ENCODE measurements at places on chromosomes 16 and 17. TPM values are rescaled to one million over a fixed set of nuclear protein-coding genes. Genes with fewer than 3 reads are reported as not detected.
A peak's percentile ranks its signal among the peaks of the same experiment; 100 is the strongest.

DNA sequence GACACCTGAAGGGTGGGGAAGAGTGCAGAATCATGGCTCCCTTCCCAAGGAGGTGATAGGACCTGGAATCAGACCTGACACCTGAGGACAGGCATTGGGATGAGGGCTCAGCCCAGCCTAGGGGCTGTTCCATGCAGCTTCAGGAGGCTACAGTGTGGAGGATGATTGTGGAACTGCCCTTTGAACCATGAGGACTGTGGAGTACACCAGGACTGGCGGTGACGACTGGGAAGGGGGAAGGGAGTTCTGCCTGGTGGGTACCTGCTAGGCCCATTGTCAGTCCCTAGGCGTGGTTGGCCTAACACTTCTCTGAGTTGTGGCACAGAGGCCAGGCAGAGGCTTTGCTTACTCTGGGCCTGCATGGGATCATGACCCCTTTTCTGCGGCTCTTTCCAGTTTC, 76.1 kb downstream of the MPRIP start:
- DNase-seq = no peak

- no peak for DNase-seq
These were observed 23.9 kb downstream of the SLC39A11 start for GRCh38 chr17:73068322-73069153.

DNA sequence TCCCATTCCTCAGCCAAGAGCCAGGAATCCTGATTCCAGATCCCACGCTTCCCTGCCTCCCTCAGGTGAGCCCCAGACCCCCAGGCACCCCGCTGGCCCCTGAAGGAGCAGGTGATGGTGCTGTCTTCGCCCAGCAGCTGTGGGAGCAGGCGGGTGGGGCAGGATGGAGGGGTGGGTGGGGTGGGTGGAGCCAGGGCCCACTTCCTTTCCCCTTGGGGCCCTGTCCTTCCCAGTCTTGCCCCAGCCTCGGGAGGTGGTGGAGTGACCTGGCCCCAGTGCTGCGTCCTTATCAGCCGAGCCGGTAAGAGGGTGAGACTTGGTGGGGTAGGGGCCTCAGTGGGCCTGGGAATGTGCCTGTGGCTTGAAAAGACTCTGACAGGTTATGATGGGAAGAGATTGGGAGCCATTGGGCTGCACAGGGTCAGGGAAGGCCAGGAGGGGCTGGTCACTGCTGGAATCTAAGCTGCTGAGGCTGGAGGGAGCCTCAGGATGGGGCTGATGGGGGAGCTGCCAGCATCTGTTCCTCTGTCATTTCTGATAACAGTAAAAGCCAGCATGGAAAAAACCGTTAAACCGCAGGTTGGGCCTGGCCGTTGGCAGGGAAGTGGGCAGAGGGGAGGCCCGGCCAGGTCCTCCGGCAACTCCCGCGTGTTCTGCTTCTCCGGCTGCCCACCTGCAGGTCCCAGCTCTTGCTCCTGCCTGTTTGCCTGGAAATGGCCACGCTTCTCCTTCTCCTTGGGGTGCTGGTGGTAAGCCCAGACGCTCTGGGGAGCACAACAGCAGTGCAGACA, at the start of gene SPN:
Gene SPN (plus strand): TSS at position 232 of the 791 bp plus-strand sequence. CDS start 482 bp downstream, at position 714.
- peak; percentile 18 for DNase-seq

DNA sequence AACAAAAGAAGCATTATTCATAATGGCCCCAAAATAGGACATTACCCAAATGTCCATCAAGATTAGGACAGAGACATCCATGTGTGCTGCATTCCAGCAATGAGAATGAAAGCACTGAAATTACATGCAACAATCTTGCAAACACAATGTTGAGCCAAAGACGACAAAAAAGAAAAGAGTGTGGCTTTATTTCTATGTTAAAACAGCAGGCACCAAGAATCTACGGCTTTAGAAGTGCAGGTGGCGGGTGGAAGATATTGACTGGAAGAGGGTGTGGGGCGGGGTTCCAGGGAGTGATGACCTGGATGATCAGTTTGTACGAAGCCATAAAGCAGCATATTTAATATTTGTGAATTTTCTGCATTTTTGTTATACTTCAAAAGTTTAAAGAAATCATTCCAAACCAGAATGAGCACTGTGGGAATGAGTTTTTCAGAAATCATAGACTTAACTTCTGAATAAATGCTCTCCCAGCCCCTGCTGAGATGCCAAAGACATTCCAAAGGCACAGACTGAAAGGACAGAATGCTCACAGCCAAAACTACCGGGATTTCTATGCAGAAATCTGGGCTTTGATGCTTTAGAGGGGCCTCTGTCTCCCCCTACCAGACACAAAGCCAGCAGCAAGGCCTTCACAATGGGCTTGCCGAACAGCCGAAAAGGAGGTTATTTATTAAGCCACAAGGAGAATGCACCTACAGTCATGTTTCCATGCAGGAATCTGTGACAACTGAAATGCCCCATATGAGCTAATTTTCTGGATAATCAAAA, 361.6 kb downstream of the GRIN2A start:
- no peak for DNase-seq

- DNase-seq = peak; percentile 62
These were observed 14.6 kb downstream of the SRCIN1 start for GRCh38 chr17:38590988-38591758.

DNA sequence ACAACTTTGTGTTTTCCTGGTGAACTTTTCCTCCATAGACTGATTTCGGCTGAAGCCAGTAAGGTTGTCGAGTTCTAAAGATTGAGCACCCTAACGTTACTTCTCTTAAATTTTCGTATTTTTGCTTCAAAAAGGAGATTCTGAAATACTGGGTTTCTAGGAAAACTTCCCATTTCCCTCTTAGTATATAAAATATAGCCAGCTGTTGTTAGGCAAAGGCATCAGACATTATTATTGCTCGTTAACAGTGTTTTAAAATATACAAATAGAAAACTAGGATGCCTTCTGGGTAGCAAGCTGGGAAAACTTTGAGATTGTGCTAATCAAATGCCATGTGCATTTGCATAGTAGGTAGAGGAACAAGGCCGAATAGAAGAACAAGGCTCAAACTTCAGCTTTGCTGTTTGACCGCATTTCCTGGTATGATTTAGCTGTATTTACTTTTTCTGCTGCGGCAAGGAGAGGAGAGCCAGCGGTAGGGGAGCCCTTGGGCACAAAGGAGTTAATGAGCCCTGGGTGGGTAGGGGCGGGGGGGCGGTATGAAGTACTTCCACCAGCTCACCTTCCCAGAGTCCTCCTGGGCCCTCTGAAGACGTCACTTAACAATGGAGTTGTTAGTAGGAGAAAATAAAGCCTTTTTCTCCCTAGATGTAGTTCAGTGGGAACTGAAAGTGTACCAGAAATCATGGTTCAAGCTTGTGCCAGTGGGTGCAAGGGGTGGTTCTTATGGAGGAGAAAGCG, 151.9 kb downstream of the MSI2 start:
- DNase-seq = no peak

GRCh38 chr17:15388356-15389041, 47.1 kb upstream of the TEKT3 start:
- DNase-seq = no peak

DNA sequence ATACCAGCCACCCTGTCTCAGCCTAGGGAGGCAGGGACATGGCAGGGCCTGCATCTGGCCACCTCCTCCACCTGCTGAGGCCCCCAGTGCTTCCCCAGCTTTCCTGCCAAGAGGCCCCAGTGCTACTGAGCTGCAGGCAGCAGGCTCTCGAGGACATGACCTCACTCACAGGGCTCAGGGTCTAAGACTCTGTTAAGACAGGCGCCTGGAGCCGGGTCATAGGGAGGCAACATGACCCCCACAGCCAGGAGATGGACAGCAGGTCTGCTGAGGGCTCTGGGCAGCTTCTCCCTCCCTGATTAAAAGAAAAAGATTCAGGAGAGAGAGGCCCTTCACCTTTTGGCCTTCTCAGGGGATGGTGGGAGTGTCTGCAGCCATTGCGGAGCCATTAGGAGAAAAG, 23.2 kb upstream of the FASN start:
- no peak for DNase-seq

DNA sequence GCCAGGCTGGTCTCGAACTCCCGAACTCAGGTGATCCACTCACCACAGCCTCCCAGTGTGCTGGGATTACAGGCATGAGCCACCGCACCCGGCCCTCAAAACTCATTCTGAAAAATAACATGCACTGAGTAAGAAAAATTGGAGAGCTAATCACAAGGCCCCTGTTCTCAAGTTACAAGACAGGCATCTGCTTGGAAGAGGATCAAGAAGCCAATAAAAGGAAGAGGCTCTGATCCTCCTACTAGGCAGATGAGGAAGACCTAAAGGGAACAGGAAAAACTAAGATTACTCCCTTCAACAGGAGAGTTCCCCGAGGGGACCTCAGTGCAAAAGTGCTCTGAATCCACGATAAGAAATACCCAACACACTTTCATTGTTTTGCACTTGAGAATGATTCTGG, 18.4 kb downstream of the BLMH start:
- no peak for DNase-seq

GRCh38 chr17:64786337-64786736, 124.2 kb upstream of the SMURF2 start:
- DNase-seq = no peak

DNA sequence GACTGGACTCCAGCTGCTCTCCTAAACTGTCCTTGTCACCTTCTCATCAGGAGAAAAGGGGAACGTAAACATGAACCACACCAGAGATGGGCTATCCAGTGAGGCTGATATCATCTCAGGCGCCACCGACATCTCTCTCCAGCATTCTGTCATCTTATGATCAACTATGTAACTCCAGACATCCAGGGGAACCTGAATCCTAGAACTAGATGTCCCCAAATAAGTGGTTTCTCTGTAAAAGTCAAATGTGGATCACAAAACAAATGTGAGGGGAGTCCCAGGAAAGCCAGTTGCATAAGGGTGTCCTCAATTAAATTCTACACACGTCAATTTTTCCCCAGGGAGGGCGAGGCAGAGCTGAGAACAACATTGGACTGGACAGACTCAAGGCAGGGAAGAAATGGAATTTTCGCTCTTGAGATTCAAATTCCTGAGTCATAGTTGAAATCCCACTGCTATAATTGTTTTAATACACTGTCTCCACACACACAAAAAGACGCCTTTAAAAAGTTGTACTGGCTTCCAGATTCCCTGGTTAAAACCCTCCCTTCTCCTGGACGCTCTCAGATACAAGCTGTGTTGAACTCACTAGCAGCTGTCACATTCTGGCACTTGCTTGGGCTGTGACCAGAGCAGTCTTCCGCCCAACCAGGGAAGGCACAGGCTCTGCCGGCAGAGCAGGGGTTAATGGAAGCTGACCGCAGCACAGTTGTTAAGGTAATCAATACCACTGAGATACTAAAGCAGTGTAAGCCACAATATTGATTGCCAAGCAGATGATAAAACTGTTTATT, 62.6 kb downstream of the ZFHX3 start:
- no peak for DNase-seq

GRCh38 chr17:69254187-69254586, 25.6 kb upstream of the ABCA10 start:
- no peak for DNase-seq

GRCh38 chr17:70588003-70588402, 418.7 kb downstream of the KCNJ2 start:
- DNase-seq = peak; percentile 22

DNA sequence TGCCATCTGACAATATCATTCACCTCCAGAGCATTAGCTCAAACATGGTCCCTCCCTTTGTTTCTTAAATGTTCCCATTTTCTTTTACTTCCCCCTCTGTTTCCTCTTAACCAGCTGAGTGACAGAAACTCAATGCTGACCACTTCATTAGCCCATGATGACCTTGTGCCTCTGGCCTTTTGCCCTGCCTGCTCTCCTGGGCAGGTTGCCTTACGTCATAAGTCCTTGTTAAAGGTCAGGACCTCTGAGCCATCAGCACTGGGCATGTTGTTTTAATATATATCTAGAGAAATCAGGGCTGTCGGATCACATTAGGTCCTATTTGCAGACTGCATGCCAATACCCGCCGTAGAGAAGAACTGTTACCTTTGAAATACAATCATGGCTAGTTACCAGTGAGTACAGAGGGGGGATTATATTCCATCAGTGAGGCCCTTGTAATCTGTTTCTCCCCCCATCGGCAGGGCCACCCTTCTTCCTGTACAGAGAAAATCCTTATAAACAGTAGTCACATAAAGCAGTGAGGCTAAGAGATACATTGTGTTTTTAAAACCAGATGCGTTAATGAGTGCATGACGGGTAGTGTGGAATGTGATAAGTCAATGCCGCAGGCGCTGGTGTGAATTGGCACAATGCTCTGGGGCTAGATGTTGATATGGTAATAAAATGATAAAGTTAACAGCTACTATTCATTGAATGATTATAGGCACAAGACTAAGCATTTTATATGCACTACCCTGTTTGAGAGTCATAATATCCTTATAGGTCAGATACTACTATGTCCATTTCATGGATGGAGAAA, 94.3 kb upstream of the ZFHX3 start:
- no peak for DNase-seq

GRCh38 chr16:69554495-69554894, 11.3 kb upstream of the NFAT5 start:
- DNase-seq = no peak

GRCh38 chr17:65523411-65523810, 38.0 kb downstream of the AXIN2 start:
- DNase-seq = no peak

DNA sequence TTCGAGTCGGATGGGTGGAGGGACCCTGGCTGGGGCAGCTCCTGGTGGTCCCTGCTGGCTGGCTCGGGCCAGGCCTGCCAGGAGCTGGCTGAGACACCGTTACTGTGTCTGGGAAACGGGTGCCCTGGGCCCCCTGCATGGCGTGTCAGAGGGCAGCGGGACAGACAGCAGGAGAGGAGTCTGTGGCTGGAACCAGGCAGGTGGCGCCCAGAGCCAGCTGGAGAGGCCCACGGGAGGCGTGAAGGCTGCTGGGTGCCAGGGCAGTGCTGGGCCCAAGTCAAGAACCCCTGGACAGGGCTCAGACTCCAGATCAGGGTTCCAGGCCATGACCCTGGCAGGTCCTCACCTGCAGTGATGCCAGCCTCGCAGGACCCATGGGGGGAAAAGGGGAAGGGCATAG, 16.6 kb downstream of the SOX8 start:
- DNase-seq = no peak

- DNase-seq = no peak
These were observed 29.4 kb upstream of the SLC38A8 start for GRCh38 chr16:84072014-84072413.

- DNase-seq = no peak
These were observed 16.7 kb upstream of the MYH10 start for GRCh38 chr17:8647202-8647601.

- DNase-seq = peak; percentile 87
These were observed 31.4 kb upstream of the CDC42EP4 start for GRCh38 chr17:73343168-73343634.

GRCh38 chr17:49727380-49727779, 19.6 kb upstream of the SLC35B1 start:
- no peak for DNase-seq

The CHST6 gene
- not detected for total RNA-seq

The RASL10B gene
- total RNA-seq = 0.69 TPM

The KREMEN2 gene
- total RNA-seq = 3.5 TPM

The ITGAD gene
- total RNA-seq = not detected

The TK2 gene
- total RNA-seq = 35.0 TPM

The GRAPL gene
- not detected for total RNA-seq

The KRTAP3-3 gene
- total RNA-seq = not detected

The CACNG3 gene
- not detected for total RNA-seq

The ATP1B2 gene
- not detected for total RNA-seq

The TBC1D16 gene
- 31.7 TPM for total RNA-seq

The HOXB13 gene
- 1.2 TPM for total RNA-seq

The FOXJ1 gene
- not detected for total RNA-seq

The LYRM1 gene
- total RNA-seq = 58.3 TPM

The KRTAP1-4 gene
- total RNA-seq = not detected

The KRTAP4-3 gene
- total RNA-seq = not detected

The LYZL6 gene
- not detected for total RNA-seq

The PRSS27 gene
- 2.6 TPM for total RNA-seq

The SMIM36 gene
- total RNA-seq = not detected

Data from A172 (cell line).